ENCODE measurements at places on chromosomes 3 and 15. TPM values are rescaled to one million over a fixed set of nuclear protein-coding genes. Genes with fewer than 3 reads are reported as not detected.

GRCh38 chr3:151875759-151876158, 2.3 kb downstream of the SUCNR1 start:
- DNase-seq = no peak

DNA sequence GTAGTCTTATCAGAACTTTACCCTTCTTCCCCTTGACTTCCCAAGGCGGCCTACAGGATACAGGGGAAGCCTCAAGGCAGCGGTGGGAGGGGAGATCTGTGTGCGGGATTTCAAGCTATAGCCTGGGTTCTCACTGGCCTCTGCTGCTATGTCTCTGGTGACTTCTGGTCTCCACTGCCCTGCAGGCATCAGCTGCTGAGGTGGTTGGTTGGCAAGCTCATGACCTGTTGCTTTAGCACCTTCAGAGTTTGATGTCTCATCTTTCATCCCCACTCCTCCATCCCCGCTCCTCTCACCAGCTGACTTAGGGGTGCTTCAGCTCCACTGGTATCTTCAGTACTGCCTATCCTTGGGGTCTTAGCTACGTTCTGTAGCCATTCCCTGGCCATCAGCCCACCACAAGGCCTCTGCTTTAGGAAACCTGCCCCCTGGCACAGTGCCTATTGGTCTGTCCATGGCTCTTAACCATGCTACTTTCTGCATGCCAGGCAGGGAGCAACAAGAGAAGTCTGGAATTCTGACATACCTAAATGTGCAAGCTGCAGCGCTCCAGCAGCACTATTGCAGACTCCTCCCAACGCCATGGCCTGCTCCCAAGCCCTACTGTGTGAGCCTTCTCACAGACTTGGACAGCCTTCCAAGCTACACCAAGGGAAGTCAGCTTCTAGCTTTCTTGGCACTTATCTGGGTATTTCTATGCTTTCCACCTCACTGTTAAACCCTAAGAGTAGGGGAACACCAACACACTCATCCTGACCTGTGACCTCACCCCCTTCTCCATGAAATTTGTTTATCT, 1.8 kb upstream of the YEATS2 start:
- DNase-seq = no peak

The CALML4 gene
- 2.2 TPM for total RNA-seq

The GOLGA8Q gene
- 0.77 TPM for total RNA-seq

Measured in LHCN-M2 (cell line).